ENCODE measurements at places on chromosomes 2 and 18.

GRCh38 chr2:33337385-33337960, 139.0 kb upstream of the RASGRP3 start:
- no peak for DNase-seq

- no peak for DNase-seq
Observed at GRCh38 chr2:223057569-223057968, 5.6 kb downstream of the KCNE4 start.

DNA sequence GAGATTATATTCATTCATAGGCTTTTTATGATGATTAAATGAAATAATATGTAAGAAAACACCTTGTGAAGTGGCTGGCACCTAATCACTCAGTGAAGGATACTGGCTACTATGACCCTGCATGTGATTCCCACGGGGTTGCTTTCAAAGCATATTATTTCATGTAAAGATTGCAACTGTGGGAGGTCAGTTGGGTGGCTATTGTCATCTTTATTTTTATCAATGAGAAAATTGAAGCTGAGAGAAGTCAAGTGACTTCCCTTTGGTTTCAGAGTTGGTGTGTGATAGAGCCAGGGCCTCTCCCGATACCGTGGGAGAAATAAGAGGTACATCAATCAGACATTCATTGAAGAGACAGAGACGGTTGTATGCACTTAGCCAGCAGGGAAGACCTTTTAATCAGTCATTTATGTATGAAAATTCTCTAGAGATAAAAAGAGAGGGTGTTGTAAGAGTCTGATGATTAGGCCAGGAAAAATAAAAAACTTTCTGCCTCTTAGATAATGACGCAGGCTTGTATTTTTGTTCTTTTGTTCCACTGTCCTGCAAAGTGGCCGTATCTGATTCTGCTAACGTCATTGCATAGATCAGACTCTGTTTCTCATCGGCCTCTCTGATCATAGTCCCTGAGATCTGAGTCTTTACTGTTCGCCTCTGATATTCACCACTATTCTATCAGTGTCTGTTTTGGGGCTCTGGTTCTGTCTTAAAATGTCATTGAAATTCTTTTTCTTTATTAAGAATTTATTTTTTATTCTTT, 50.5 kb downstream of the QPCT start:
- DNase-seq: no peak

GRCh38 chr2:221085341-221085900, 486.7 kb downstream of the EPHA4 start:
- no peak for DNase-seq

- no peak for DNase-seq
Observed at GRCh38 chr2:126859631-126860030, 39.1 kb upstream of the TEX51 start.

- no peak for DNase-seq
Observed at GRCh38 chr2:42298996-42299754, 61.8 kb downstream of the COX7A2L start.

- DNase-seq: no peak
Observed at GRCh38 chr2:96505231-96505889, at the start of gene NEURL3. TSS of gene NEURL3 (minus strand) at chr2:96505357. CDS start at chr2:96505286, 71 bp downstream.

DNA sequence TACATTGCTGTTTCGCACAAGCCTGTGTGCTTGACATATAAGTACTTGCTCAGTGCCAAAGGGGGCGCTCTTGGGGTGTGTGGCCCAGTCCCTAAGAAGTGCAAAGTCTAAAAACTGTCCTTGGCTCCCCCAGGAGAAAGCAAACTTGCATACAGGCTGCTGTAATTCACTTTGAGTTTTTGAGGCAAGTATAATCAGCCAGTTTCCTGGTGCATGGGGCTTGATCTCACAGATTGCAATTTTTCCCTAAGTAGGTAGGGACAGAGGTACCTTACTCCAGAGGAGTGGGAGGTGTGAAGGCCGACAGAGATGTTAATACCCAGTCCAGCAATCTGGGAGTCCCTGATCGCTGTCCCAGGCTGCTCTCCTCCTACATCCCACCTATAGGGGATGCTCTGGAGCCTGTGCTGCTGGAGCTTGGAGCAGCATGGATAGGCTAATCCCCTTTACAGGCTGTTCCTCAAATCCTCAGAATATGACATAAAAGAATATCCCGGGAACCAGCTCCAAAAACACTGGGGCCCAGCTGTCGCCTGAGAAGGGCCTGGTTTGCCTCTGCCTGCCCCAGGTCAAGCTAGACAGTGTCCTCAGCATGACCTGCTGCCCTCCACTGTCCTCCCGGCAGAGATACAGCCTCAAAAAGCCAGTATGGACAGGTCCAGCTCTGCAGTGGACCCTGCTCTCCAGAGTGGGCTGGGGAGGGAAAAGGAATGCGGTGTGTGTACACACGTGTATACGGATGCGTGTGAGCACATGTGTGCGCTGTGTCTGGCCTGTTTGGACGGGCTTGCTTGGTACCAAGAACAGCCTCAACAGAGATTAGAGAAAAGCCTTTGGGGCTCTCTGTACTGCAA, 136.5 kb upstream of the HAAO start:
- no peak for DNase-seq

DNA sequence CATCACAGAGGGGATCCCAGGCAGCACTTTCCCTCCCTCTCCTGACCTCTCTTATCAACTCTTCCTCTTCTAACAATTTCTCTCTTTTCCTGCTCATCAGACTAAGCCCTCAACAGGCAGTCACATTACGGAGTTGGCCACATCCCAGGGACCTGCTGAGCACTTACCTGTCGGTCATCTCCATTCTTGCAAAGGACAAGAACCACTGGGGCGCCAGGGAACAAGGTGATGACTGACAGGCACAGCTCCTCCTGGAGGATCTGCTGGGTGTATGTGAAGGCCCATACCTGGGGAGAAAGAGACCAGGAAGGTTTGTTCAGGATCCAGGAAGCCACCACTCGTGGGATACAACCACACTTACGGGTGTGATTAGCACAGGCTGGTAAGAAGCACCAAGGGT, 104.8 kb upstream of the CAPN13 start:
- no peak for DNase-seq

GRCh38 chr2:113136828-113137775, 9.7 kb downstream of the IL1RN start:
- no peak for DNase-seq

- DNase-seq: no peak
Observed at GRCh38 chr2:158970241-158970751, 1.9 kb downstream of the TANC1 start.

GRCh38 chr2:147808520-147808919, 36.3 kb upstream of the ACVR2A start:
- no peak for DNase-seq

- no peak for DNase-seq
Observed at GRCh38 chr18:52869942-52870907, 530.2 kb downstream of the DCC start.

DNA sequence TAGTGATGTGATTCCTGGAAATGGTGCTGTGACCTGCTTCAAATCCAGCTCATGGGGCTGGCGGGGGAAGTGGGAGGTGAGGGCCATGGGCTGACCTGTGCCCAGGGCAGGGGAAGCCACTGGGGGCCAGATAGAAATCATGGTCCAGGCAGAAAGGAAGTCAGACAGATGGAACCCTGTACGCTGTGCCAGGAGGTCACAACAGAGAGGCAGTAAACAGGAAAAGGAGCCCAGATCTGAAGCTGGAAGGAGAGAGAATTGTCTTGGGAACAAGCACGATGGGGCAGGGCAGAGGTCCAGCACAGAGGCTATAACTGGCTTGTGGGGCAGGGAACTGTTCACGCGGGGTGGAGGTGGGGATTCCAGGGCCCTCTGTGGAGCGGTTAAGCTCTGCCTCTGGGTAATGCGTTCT, 76.0 kb downstream of the RNF144A start:
- no peak for DNase-seq

DNA sequence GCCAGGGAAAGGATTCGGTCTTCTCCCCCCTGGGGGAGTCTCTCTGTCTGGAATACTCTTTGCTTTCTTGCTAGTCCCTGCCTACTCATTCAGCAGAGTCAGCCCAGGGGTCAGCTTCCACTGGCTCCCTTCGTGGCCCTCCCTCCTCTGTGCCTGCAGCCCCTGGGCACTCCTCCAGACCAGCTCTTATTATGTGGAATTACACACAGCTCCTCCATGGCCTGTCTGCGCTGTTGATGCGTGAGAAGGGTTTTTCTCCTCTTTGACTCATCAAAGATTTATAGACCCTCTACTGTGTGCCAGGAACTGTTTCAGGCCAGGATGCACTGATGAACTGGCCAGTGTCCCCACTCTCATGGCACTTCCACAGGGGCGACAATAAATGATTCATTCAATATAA, 44.4 kb downstream of the ST8SIA5 start:
- DNase-seq: no peak

- DNase-seq: no peak
Observed at GRCh38 chr2:149483004-149483605, 104.5 kb downstream of the MMADHC start.

DNA sequence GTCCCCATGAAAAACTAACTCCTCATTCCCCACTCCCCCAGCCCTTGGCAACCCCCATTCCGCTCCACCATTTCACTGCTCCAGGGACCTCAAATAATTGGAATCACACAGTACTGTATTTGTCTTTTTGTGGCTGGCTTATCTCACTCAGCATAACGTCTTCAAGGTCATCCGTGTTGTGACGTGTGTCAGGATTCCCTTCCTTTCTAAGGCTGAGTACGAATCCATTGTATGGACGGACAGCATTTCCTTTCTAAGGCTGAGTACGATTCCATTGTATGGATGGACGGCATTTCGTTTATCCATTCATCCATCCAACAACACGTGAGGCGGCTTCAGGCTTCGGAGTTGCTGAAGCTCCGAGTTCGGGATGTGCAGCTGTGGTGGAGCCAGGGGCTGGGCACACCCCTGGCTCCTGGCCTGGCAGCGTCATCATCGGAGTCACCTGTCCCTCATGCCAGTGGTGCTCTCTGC, 1.2 kb upstream of the ASB1 start:
- no peak for DNase-seq

DNA sequence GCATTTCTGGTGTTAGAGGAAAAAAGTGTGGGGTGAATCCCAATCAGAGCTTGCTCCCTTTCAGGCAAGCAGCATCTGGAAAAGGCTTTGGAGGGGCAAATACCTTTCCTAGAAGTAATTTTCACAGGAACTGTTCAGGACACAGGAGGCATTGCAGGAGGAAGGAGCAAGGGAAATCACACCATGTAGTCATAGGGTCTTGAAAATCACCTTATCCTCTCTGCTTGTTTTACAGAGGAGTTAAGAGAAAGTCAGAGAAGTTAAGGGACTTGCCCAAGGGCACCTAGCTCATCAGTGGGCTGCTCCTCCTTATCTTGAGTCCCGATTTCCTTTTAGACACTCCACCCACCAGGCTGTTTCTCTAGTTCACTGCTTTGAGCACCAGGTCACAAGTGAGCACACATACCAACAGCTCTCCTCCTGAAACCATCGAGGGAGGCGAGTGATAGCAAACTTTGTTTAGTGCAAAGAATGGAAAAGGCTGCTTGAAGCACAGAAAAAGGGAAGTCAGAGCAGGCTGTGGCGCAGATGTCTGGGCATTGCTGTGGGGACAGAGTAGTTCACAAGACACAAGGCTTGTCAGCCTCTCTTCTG, 89.2 kb upstream of the CXCR4 start:
- DNase-seq: no peak

- DNase-seq: no peak
Observed at GRCh38 chr18:45012286-45012685, 331.6 kb downstream of the SETBP1 start.

GRCh38 chr18:62778976-62779869, 63.9 kb downstream of the PHLPP1 start:
- no peak for DNase-seq

DNA sequence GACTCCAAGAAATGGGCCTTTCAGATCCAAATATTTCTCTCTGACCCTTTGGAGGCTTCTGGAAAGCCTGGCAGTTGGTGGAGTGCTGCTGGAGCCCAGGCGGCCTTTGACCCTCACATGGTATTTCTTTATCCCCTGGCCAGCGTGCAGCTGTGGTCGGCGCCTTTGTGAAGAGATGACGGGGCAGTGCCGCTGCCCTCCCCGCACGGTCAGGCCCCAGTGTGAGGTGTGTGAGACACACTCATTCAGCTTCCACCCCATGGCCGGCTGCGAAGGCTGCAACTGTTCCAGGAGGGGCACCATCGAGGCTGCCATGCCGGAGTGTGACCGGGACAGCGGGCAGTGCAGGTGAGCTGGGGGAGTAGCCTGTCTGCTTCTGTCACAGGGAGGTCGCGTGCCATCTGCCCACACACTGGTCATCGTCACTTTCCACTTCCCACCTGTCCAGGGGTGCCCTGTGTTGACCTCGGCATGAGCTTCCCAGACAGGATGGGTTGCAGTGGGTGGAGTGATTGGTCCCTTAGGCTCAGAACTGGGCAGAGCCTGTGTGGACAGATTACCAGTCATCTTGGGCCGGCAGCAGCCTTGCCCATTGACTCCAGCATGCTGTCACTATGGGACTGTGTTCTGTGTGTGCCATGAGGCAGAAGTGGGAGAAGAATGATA, 158.2 kb downstream of the LAMA3 start:
- no peak for DNase-seq

DNA sequence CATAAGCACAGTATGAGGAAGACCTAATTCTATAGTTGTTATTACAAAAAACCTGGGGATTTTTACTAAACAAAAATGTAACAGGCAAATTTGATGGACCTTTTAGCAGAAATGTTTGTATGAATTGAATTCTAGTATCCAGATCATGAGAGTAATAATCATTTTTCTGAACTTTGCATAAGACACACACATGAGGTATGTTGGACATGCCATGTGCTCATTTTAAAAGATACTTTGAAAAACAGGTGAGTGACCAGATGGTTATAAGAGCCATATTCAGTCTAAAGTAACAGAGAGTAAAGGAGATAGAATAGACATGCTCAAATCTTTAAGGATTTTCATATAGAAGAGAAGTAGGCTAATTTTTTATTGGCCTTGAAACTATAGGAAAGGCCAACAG, 663.6 kb downstream of the NRXN1 start:
- no peak for DNase-seq

GRCh38 chr2:30371028-30371689, 75.9 kb upstream of the LCLAT1 start:
- no peak for DNase-seq
